ENCODE measurements at places on chromosomes 13 and 19. TPM values are rescaled to one million over a fixed set of nuclear protein-coding genes. Genes with fewer than 3 reads are reported as not detected.

DNA sequence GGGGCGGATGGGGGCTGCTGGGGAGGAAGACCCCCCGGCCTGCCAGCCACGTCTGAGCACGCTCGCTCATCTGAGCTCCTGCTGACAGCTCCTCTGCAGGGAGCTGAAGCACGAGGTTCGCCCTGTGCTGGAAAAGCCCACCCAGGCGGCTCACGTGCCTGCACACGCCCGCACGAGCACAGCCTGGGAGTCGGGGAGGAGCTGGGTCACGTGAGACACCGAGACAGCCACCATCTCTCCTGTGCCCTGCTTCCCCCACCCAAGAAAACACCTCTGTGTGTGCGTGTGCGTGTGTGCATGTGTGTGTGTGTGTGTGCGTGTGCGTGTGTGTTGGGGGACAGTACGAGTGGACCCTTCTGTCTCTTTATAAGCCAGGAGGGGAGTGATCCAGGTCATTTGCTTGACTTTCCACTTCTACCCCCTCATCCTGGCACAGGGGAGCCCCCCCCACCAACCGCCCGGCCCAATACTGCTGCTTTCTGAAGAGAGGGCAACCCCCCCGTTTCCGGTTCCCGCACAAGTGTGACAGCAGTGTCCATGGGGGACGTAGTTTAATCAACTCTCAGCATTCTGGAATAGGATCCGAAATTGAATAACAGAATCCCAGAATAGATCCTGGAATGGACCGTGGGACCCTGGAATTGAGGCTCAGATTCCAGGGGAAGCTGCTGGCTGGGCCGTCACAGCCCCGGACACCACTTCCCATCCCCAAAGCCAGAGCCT lies 42.5 kb downstream of the CELF5 start:
- H3K27me3 ChIP-seq, result peaks cover 57% of the 10 kb centered on the region
- no peak overlapping the region for H3K27ac ChIP-seq
- H3K36me3 ChIP-seq, result no peaks in the 10 kb centered on the region
- no peaks in the 10 kb centered on the region for H3K4me1 ChIP-seq
- H3K4me3 ChIP-seq, result no peak overlapping the region

PLA2G4C gene
- total RNA-seq, result 6.2 TPM

PIP5K1C gene
- total RNA-seq, result 36.8 TPM

DNA sequence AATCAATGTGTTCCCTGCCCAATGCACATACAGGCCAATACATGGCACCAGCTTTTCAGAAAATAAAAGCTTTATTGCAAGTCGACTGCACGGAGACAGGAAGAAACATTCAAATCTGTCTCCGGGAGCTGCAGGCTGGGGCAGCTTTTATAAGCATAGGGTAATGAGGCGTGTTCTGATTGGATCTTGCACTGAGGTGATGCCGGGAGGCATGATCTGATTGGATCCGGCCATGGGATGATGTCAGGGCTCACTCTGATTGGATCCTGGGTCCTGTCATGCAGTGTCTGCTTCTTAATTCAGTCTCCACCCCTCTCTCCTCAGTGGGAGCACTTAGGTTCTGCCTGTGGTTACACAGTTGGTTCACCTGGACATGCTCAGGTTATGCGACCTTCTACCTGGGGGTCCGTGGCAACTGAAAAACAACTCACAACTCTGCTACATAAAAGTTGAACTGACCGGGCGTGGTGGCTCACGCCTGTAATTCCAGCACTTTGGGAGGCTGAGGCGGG lies 11.8 kb upstream of the FBN3 start:
- no peaks in the 10 kb centered on the region for H3K36me3 ChIP-seq
- H3K4me3 ChIP-seq, result no peak overlapping the region
- no peak overlapping the region for H3K27ac ChIP-seq
- H3K27me3 ChIP-seq, result no peaks in the 10 kb centered on the region
- DNase-seq, result no peak

GRCh38 chr19:7748756-7749155 lies 1.4 kb upstream of the CD209 start:
- no peaks in the 10 kb centered on the region for H3K4me1 ChIP-seq

KLK14 gene
- total RNA-seq, result not detected

DNA sequence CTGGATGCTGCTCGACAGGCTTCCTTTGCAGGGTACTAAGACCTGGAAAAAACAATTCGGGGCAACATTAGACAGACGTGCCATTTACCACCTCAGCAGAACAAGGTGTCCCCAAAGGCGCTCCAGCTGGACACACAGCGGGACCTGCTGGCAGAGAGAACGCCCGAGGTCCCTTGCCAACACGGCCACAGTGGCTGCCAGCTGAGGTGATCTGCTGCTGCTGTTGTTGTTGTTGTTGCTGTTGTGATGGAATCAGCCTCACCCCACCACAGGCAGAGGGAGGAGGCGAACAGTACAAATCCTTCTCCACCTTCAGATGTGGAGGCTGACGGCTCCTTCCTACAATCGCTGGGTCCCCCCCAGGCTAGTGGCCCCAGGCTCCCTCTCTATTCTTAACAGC lies 25.2 kb downstream of the ANKRD27 start:
- H3K27ac ChIP-seq, result no peak overlapping the region
- H3K4me3 ChIP-seq, result no peak overlapping the region
- H3K4me1 ChIP-seq, result peaks cover 22% of the 10 kb centered on the region
